Fibroblast of the aortic adventitia (primary cell): ENCODE measurements at places on chromosomes 7 and 10. TPM values are rescaled to one million over a fixed set of nuclear protein-coding genes. Genes with fewer than 3 reads are reported as not detected.

GRCh38 chr10:34217524-34217923 is 597.6 kb downstream of the PARD3 start:
- DNase-seq, result no peak

- no peak for DNase-seq
Measured at GRCh38 chr10:79247373-79248137, 99.7 kb upstream of the PPIF start.

DNA sequence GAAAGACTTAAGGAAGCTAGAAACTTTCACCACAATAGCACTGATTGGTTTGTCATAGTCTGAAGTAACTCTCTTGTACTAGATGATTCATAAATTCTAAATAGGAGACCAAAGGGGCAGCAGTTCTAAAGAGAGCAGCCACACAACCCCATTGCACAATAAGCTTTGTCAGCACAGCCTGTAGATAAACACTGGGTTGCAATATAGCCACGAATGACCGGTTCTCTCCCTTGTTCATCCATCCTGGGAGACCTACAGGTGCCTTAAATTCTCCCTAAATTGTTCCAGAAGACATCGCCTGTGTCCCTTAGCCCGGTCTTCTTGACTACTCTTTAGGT is 167.0 kb downstream of the SNX13 start:
- peak; percentile 89 for DNase-seq

DNA sequence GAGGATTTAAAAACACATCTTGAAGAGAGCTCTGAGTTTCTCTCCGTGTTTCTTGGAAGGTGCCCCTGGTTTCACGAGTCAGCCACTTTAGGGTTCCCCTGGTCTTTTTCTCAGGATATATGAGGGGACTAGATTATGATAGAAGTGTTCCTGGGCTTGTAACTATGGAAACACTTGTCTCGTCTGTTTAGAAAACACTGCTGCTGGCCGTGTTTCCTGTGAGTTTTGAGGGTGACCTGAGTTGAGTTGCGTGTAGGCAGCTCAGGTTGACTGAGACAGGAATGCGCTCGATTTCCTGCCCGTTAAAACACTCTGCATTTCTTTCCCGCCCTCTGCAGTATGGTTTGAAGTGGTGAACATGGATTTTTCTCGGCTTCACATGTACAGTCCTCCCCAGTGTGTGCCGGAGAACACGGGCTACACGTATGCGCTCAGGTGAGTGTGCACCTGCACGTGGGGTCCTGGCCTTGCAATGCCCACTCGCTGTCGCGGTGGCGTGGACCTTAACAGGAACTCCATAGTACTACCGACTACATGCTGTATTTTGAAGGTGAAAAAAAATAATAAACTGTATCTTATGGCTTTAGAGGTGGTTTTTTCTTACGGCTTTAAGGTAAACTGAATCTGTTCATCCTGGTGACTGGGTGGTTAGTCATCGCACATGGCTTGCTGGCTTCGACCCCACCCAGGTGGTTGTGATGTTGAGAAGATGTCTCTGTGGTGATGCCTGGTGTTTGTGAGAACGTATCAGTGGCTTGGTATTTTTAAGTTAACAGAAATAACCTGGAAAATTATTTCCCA is at the start of gene SUN1:
Gene SUN1 (plus strand): TSS at position 310 of the 801 bp plus-strand sequence. CDS start 49 bp downstream, at position 359.
- peak; percentile 59 for DNase-seq

DNA sequence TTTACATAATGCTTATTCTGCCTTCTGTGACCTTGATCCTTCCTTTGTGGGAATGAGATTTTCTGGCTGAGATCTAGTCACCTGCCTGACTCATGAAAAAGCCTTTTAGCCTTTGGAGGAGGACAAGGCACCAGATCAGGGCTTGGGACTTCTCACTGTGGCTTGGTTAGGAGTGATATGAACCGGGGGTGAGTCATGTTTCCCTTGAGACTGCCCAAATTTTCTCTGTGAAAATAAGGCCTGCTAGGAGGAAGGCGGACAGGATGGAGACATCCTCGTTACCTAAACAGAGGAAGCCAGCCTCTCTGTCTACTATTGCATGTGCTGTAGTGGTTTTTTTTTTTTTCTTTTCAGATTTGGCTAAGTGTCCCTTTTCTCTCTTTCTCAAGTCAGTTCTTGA is 57.8 kb downstream of the EVX1 start:
- peak; percentile 6 for DNase-seq

GRCh38 chr10:95236068-95236903 is 42.2 kb downstream of the ACSM6 start:
- peak; percentile 47 for DNase-seq

DNA sequence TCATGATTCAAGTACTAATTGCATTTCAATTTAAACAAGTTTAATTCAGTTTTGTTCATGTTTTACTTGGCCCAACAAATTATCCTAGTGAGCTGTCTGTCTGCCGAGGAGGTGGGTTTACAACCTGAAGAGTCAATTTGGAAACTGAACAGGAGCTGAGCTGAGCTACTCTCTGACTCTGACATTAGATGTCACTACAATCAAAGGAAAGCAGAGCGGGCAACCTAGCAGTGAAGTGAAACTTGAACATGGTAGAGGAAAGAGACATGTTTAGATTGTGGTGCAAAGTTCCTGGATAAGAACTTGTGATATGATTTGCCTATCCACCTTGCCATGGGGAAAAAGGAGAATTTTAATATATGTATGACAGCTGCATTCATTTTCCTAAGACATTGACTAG is 9.6 kb upstream of the AGR3 start:
- DNase-seq, result peak; percentile 71

- DNase-seq, result no peak
Measured at GRCh38 chr10:130283219-130283545, 147.0 kb downstream of the GLRX3 start.

- no peak for DNase-seq
Measured at GRCh38 chr7:22680482-22680911, 46.5 kb upstream of the IL6 start.

GRCh38 chr10:98436704-98437103 is 10.0 kb downstream of the HPS1 start:
- DNase-seq, result no peak

DNA sequence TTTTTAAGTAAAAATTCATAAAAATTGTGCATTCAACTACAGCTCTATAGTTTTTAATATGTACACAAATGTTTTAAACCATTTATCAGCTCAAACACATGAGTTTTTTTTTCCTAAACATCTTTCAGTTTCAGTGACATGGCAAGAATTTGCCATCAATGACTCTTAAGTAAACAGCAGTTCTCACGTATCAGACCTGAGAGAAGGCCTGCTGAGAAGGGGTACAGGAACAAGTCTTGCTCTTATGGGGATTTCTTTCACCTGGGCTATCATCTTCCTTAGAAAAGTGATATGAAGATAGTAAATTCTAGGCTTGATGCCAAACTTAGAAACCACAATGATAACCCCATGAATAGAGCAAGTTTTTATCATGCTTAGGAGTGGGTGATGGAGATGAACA is 467.8 kb downstream of the ARL4A start:
- no peak for DNase-seq

- DNase-seq, result peak; percentile 42
Measured at GRCh38 chr10:77249901-77250459, 387.6 kb downstream of the KCNMA1 start.

GRCh38 chr10:78416031-78417011 is 382.7 kb downstream of the RPS24 start:
- DNase-seq, result peak; percentile 34

- DNase-seq, result peak; percentile 80
Measured at GRCh38 chr7:81501220-81501619, 268.6 kb downstream of the HGF start.

DNA sequence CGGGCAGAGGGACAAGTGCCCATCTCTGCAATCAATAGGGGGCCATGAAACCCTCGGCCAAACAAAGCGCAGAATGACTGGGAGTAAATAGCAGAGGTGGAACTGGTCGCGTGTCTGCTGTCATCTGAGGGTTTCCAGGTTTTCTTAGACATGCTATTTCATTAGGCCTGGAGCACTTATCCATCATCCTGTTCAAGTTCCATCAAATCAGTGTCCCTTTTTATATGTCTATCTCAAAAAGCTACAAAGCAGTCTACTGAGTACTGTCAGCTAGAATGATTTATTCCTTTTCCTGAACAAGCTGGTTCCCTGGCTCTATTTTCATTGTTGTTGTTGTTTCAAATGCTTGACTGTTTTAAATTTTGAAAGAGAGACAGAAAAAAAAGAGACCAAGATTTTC is 590.5 kb downstream of the PARD3 start:
- DNase-seq, result no peak

- DNase-seq, result no peak
Measured at GRCh38 chr10:69934768-69935167, 117.9 kb upstream of the MACROH2A2 start.

GRCh38 chr10:22476601-22477321 is 131.5 kb downstream of the SPAG6 start:
- no peak for DNase-seq

DNA sequence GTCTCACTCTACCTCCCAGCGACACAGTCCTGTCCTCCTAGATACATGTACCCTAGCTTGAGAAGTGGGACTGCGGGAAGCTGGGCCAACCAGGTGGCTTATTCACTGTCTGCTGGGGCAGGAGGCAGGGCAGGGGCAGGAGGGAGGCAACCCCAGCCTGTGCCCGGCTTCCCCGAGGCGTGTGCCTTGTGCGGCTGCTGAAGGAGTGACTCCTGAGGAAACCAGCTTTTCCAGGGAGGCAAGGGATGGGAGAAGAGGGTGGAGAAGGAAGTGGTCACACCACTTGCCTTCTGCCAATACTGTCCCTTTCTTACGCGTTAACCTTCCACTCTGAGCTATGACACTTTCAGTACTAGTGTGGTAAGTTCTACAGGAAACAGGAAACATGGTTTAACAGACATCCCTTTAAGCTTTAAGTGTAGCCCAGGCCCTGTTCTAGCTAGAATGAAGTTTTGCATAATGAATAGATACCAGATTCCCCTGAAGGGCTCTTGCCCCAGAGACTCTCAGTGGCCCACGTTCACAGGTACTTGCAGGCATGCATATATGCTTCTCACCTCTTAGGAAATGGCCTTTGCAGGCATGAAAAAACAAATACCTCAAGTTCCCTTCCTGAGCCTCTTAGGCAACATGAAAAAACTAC is 40.6 kb downstream of the SYPL1 start:
- DNase-seq, result no peak

- DNase-seq, result no peak
Measured at GRCh38 chr10:76971547-76972170, 665.9 kb downstream of the KCNMA1 start.

DNA sequence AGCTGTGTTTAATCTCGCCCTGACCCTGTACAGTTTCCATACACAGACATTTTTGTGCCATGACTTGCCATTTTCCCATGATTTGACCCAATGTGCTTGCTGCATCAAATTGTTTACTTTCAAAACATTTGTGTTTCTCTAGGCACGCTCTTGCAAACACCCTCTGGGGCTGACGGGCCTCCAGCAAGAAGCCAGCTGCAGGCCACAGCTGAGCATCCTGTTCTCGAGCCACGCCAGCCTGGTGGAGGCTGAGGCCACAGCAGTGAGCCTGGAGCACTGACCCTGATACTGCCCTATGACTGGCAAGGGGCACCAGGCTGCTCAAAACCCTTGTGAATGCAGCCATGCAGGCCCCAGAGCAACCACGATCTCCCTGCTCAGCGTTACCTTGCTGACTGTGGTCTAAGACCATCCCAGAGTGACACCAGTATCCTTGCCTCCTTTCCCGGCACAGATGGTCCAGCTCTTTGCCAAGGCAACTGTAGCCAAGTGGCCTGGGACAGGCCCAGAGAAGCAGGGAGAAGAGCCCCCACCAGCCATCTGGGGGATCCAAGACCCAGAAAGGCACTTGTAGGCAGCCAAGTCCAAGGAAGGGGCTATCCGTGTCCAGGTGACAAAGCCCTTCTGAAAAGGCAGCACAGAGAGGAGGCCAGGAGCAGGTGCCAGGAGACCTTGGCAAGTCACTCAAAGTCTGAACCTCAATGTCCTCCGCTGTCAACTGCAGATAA is 78.5 kb downstream of the OAT start:
- peak; percentile 32 for DNase-seq

GRCh38 chr7:80604436-80604835 is 34.0 kb upstream of the CD36 start:
- no peak for DNase-seq

DNA sequence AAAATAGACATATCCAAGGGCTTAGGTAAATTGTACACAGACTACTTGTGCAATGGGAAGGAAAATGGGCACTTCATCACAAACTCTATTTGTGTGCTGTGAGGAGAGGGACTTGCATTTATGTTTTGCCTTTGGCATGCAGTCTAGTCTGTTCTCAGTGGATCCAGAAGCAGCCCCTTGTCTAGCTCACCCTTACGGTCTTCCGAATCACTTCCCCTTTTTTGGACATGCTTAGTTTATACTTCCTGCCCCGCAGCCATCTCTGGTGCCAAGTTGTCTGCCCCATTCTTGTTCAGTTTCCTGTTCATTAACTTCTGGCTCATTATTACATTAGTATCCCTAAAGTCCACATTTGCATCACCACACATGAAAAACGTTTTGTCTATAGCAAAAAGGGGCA is 161.6 kb downstream of the NRCAM start:
- DNase-seq, result no peak

DNA sequence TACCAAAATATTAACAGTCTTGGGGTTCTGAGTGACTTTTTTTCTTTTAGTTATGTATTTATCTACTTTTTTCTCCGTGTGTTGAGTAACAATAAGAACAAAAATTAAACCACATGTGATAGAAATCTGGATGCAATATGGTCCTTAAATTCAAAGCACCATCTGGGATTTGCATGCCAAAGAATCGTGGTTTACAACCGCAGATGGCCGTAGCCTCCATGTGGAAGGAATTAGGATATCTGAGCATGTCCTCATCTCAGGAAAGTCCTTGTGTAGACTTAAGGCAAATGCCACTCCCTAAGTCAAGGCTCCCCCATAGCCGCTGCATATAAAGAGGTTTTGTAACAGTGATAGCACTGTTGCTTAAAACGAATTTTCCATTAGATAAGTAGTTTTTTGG is 304.0 kb downstream of the ZEB1 start:
- peak; percentile 96 for DNase-seq

DNA sequence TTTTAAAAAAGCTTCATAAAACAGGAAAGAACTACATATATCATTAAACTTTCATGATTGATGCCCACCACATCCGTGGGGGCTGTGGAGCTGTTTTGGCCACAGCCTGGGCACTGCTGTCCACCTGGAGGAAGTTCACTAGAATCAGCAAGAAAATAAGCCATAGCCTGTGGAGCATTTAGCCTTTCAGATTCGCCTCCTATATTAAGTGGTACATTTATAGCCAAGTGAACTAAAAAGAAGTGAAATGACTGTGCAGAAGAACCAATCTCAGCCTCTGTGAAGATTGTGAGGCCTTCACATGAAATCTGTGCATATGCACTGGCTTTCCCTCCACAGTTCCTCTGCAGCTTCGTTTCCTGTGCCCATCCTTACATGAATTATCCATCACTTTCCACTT is 23.5 kb downstream of the WNT16 start:
- DNase-seq, result no peak

Gene ERVW-1
- total RNA-seq, result not detected in 2 replicates

Gene EPO
- total RNA-seq, result not detected in 2 replicates

Gene ZNF487
- 6.1 and 36.5 TPM in 2 replicates for total RNA-seq

Gene EGFR
- 48.3 and 147 TPM in 2 replicates for total RNA-seq

Gene STEAP1
- total RNA-seq, result 23.5 and 83.4 TPM in 2 replicates

Gene AQP1
- 2.8 and 4.5 TPM in 2 replicates for total RNA-seq

Gene ITGB8
- 17.7 and 79.2 TPM in 2 replicates for total RNA-seq

Gene LIPK
- not detected in 2 replicates for total RNA-seq

Gene GPR37
- total RNA-seq, result 0.65 and 7.0 TPM in 2 replicates

Gene TBX20
- total RNA-seq, result 2.0 and 6.4 TPM in 2 replicates

Gene TRIM50
- not detected in 2 replicates for total RNA-seq

Gene ALOX5
- not detected in 2 replicates for total RNA-seq

Gene ZMIZ1
- 15.0 and 28.1 TPM in 2 replicates for total RNA-seq

Gene AGMO
- 0.18 TPM in 1 of 2 replicates, not detected in the other for total RNA-seq

Gene KLF14
- total RNA-seq, result 0.09 TPM in 1 of 2 replicates, not detected in the other
